ENCODE measurements at places on chromosomes 4 and X. TPM values are rescaled to one million over a fixed set of nuclear protein-coding genes. Genes with fewer than 3 reads are reported as not detected.
A peak's percentile ranks its signal among the peaks of the same experiment; 100 is the strongest.

DNA sequence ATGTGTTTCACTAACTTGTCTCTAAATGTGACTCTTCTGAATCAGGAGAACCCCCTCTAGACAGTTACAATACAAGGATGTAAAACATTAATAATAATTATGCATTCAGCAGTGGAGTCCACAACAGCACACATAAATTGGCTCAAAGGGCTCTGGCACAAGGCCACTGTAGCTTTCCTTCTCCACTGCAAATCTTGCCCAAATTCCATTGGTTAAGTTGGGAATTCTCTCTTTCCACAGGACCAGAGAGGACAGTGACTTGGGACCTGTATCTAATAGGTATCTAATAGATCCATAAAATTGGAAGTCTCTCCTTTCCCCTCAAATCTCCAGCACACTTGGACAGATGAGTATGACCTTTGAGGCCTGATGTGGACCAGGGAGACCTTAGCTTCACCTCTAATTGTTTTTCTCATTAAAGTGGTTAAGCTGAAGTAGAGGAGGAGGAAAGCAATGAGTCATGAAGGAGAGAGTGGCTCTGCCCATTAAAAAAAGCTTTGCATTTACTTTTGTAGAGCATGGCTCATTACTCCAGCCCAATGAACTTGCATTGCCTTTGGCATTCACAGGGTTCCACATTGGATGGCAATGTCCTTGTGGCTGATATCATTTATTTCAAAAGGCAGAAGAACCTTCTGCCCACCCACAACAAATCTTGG is 72.3 kb upstream of the SH3RF1 start:
- no peak for DNase-seq
- H3K36me3 ChIP-seq: no peaks in the 10 kb centered on the region
- no peak overlapping the region for H3K4me3 ChIP-seq
- H3K27ac ChIP-seq: no peak overlapping the region
- H3K4me1 ChIP-seq: no peaks in the 10 kb centered on the region
- no peaks in the 10 kb centered on the region for H3K27me3 ChIP-seq

DNA sequence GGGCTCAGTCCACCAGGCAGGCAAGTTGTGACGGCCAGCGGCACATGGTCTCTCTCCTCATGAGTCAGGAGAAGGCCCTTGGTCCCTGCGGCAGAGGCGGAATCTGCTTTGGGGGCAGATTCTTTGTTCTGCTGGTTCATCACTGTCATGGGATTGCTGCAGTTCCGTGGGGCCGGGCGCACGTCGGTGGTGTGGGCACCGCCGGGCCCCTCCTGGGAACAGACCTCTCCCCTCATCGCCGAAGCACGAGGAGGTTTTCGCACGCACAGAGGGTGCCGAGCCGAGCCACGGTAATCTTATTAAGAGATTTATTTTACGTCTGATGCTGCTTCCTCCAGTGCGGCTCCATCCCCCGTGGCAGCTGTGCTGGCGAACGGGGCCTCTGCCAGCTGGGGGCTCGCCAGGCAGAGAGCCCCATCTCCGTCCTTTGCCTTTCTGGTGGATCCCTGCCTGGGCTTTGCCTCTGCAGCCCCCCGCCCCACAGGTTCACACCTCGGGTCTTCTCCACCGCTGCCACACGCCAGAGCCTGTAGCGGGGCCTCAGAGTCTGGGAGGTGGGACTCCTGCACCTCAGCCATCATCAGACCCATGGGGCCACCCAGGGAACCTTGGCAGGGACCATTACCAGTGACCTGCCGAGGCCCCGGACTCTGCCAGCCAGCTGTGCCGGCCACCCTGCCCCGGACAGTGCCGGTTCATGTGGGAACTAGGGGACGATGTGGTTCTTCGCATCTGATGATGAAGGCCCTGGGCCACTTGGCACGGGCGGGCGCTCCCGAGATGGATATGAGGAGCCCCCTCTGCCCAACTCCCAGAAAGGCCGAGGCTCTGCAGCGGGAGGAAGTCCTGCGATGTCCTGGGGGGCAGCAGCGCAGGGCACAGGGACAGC is 86.7 kb upstream of the NKX1-1 start:
- H3K27me3 ChIP-seq: no peaks in the 10 kb centered on the region
- DNase-seq: no peak
- H3K4me3 ChIP-seq: no peak overlapping the region
- no peaks in the 10 kb centered on the region for H3K36me3 ChIP-seq

DNA sequence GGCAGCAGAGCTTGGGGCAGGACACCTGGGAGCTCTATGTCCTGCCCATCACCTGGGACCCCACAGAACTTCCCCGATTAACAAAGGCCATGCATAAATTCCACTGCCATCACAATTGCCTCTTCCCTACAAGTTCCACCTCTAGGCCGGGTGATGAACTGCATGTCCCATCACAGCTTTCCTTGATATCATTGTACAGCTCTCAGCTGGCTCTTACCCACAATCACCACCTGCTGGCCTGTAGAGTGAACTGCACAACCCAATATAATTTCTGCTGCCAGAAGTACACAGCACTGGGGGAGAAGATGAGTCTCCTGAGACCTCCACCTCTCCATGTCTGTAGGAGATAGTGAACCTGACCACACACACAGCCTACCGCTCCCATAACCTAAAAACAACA is 285.0 kb upstream of the AADAT start:
- H3K27ac ChIP-seq: no peak overlapping the region
- peak; percentile 32 for DNase-seq
- no peaks in the 10 kb centered on the region for H3K4me1 ChIP-seq
- H3K27me3 ChIP-seq: no peaks in the 10 kb centered on the region
- no peak overlapping the region for H3K4me3 ChIP-seq
- no peaks in the 10 kb centered on the region for H3K36me3 ChIP-seq

- no peak overlapping the region for H3K27ac ChIP-seq
- H3K4me3 ChIP-seq: no peak overlapping the region
- H3K36me3 ChIP-seq: no peaks in the 10 kb centered on the region
- no peaks in the 10 kb centered on the region for H3K27me3 ChIP-seq
- no peaks in the 10 kb centered on the region for H3K4me1 ChIP-seq
- DNase-seq: no peak
These were observed 257.2 kb downstream of the ARHGAP24 start for GRCh38 chr4:85732124-85732523.

GRCh38 chr4:24932515-24933225 is 19.8 kb upstream of the CCDC149 start:
- H3K36me3 ChIP-seq: no peaks in the 10 kb centered on the region
- H3K4me1 ChIP-seq: no peaks in the 10 kb centered on the region
- DNase-seq: no peak
- no peaks in the 10 kb centered on the region for H3K27me3 ChIP-seq

DNA sequence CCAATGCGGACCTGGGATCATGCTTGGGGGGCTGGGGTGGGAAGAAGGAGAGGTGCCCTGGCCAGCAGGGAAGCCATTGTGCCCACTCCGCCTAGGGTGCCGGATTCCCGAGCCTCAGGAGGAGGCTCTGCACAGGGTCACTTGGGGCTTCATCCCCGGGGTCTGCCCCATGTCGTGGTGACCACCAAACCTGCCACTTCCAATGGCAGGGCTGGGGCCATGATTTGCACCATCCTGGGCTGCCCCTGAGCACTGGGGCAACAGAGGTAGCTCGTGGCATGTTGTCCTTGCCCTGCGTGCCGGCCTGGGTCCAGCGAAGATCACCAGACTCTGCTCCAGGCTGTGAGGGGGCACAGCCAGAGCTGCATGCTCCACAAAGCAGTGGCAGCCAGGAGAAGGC is 71.4 kb upstream of the DCAF12L2 start:
- H3K36me3 ChIP-seq: no peaks in the 10 kb centered on the region
- no peaks in the 10 kb centered on the region for H3K4me1 ChIP-seq
- no peak overlapping the region for H3K27ac ChIP-seq
- no peaks in the 10 kb centered on the region for H3K27me3 ChIP-seq
- no peak for DNase-seq
- no peak overlapping the region for H3K4me3 ChIP-seq

GRCh38 chr4:104394406-104395167 is 100.1 kb downstream of the CXXC4 start:
- no peak for DNase-seq
- no peaks in the 10 kb centered on the region for H3K27me3 ChIP-seq
- H3K27ac ChIP-seq: no peak overlapping the region
- no peaks in the 10 kb centered on the region for H3K4me1 ChIP-seq
- H3K36me3 ChIP-seq: no peaks in the 10 kb centered on the region
- H3K4me3 ChIP-seq: no peak overlapping the region

- H3K36me3 ChIP-seq: no peaks in the 10 kb centered on the region
- H3K4me1 ChIP-seq: no peaks in the 10 kb centered on the region
- H3K27me3 ChIP-seq: no peaks in the 10 kb centered on the region
- no peak overlapping the region for H3K4me3 ChIP-seq
- H3K27ac ChIP-seq: no peak overlapping the region
These were observed 382.2 kb upstream of the IGFBP7 start for GRCh38 chr4:57492251-57492878.

DNA sequence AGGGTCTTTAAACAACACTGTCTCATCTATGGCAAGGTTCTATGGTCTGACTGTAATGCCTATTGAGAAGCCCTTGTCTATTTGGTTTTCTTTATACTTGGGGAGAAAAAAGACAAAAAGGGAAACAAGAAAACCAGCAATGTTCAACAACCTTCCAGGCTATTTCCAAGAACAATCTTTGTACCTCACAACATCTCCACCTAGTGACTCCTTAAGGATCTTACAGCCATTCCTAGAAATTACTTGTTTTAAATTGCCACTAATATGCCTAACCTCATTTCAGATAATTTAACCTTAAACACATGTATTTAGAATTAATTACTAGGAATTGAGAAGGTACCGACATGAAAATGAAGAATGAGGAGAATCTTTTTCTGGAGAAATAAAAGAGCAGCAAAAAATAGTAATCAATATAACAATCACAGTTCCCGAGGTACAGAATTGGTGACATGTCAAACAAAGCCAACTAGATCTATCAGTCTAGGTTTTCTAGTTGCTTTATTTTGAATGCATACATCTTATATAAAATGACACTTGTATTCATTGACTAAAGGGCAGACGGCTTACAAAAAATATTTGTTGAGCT is 1.6 kb upstream of the RBM46 start:
- no peaks in the 10 kb centered on the region for H3K27me3 ChIP-seq
- no peaks in the 10 kb centered on the region for H3K4me1 ChIP-seq
- DNase-seq: no peak

GRCh38 chr4:108454227-108454626 is 166.1 kb upstream of the RPL34 start:
- H3K36me3 ChIP-seq: no peaks in the 10 kb centered on the region
- H3K27me3 ChIP-seq: no peaks in the 10 kb centered on the region
- H3K4me1 ChIP-seq: no peaks in the 10 kb centered on the region
- no peak overlapping the region for H3K27ac ChIP-seq

GRCh38 chr4:17366496-17366895 is 145.4 kb downstream of the QDPR start:
- H3K27me3 ChIP-seq: no peaks in the 10 kb centered on the region
- H3K36me3 ChIP-seq: no peaks in the 10 kb centered on the region
- H3K27ac ChIP-seq: no peak overlapping the region
- no peak overlapping the region for H3K4me3 ChIP-seq

DNA sequence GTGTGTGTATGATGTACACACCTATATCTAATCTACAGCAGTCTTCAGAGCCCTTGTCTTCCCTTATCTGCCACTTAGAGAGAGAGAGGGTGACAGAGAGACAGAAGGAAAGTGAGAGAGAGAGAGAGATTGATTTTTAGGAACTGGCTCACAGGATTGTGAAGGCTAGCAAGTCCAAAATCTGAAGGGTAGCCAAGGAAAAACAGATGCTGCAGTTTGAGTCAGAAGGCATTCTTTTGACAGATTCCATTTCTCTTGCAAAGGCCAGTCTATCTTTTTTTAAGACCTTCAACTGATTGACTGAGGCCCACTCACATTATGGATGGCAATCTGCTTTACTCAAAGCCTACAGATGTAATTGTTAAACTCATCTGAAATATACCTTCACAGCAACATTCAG is 664.0 kb upstream of the IGFBP7 start:
- DNase-seq: no peak
- no peaks in the 10 kb centered on the region for H3K36me3 ChIP-seq
- H3K27ac ChIP-seq: no peak overlapping the region
- no peaks in the 10 kb centered on the region for H3K4me1 ChIP-seq
- no peak overlapping the region for H3K4me3 ChIP-seq

- H3K27ac ChIP-seq: no peak overlapping the region
- H3K4me1 ChIP-seq: no peaks in the 10 kb centered on the region
- no peaks in the 10 kb centered on the region for H3K27me3 ChIP-seq
- DNase-seq: no peak
- no peak overlapping the region for H3K4me3 ChIP-seq
These were observed 2078.4 kb upstream of the TENM3 start for GRCh38 chr4:180164799-180165198.

DNA sequence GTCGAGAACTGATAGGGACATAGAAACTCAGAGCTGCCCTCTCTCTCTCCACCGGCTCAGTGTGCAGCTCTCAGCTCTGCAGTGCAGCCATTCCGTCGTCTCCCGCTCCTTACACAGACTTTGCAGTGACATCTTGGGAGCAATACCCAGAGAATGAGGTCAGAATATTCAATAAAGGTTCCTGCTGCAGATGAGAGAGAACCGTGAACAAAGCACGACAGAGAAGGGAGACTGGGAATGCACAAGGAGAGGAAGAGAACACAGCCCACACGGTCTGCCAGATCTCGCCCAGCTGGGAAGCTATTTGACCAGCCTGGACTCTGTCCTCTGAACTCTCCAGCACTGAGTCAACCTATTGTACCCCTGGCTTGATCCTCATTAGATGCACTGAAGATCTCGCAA is 118.0 kb upstream of the PPARGC1A start:
- H3K27me3 ChIP-seq: no peaks in the 10 kb centered on the region
- H3K36me3 ChIP-seq: no peaks in the 10 kb centered on the region
- H3K4me3 ChIP-seq: no peak overlapping the region
- no peaks in the 10 kb centered on the region for H3K4me1 ChIP-seq
- DNase-seq: no peak
- no peak overlapping the region for H3K27ac ChIP-seq

- DNase-seq: no peak
- no peak overlapping the region for H3K4me3 ChIP-seq
- H3K27ac ChIP-seq: no peak overlapping the region
- H3K4me1 ChIP-seq: no peaks in the 10 kb centered on the region
- no peaks in the 10 kb centered on the region for H3K27me3 ChIP-seq
These were observed 33.1 kb downstream of the TET2 start for GRCh38 chr4:105179539-105180401.

DNA sequence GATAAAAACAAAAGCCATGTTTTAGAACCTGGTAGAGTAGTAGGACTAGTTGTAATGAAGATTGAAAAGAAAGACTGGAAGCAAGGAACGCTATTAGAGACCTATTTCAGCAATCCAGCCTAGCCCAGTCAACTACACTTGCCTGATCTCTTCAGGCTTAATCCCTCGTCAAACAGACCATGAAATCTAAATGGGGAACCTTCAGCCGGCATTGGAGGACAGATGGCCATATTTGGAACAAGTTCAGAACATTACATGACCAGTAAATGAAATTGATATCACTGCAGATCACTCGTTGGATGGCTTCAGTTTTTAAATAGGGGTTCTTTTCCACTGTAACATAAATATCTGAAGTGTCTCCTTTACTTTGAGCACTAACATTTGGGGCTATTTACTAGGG is 84.8 kb upstream of the WDR44 start:
- H3K4me3 ChIP-seq: no peak overlapping the region
- H3K36me3 ChIP-seq: no peaks in the 10 kb centered on the region
- H3K27me3 ChIP-seq: no peaks in the 10 kb centered on the region
- DNase-seq: no peak
- no peaks in the 10 kb centered on the region for H3K4me1 ChIP-seq

- DNase-seq: no peak
- H3K27ac ChIP-seq: no peak overlapping the region
- no peak overlapping the region for H3K4me3 ChIP-seq
- no peaks in the 10 kb centered on the region for H3K36me3 ChIP-seq
- H3K27me3 ChIP-seq: no peaks in the 10 kb centered on the region
These were observed 91.3 kb downstream of the SNCA start for GRCh38 chr4:89745708-89746107.

The GPR78 gene
- total RNA-seq: not detected

The LGI2 gene
- not detected for total RNA-seq

The PIR gene
- 19.7 TPM for total RNA-seq

The TRPC5OS gene
- total RNA-seq: not detected

The MAGEB6 gene
- total RNA-seq: not detected

Data from Panc1 (cell line).